ENCODE measurements at places on chromosomes 5 and 9.
A peak's percentile ranks its signal among the peaks of the same experiment; 100 is the strongest.

- H3K4me1 ChIP-seq: peaks cover 18% of the 10 kb centered on the region
- H3K27ac ChIP-seq: no peak overlapping the region
- no peak for DNase-seq
- no peak overlapping the region for H3K4me3 ChIP-seq
Measured at GRCh38 chr5:79962575-79963222, 28.4 kb downstream of the MTX3 start.

GRCh38 chr9:87270848-87271234, 226.8 kb upstream of the DAPK1 start:
- H3K27ac ChIP-seq: no peak overlapping the region
- no peaks in the 10 kb centered on the region for H3K36me3 ChIP-seq
- H3K4me1 ChIP-seq: peaks cover 13% of the 10 kb centered on the region
- no peak overlapping the region for H3K4me3 ChIP-seq
- no peak for DNase-seq
- no peaks in the 10 kb centered on the region for H3K27me3 ChIP-seq

GRCh38 chr5:1295650-1296037, 776 bp upstream of the TERT start:
- H3K4me3 ChIP-seq: no peak overlapping the region
- H3K36me3 ChIP-seq: no peaks in the 10 kb centered on the region
- peaks cover 32% of the 10 kb centered on the region for H3K27me3 ChIP-seq
- no peak overlapping the region for H3K27ac ChIP-seq
- H3K4me1 ChIP-seq: no peaks in the 10 kb centered on the region

GRCh38 chr9:100590481-100590880, 12.6 kb downstream of the CAVIN4 start:
- DNase-seq: no peak
- H3K4me3 ChIP-seq: no peak overlapping the region
- peaks cover 9% of the 10 kb centered on the region for H3K4me1 ChIP-seq
- H3K36me3 ChIP-seq: no peaks in the 10 kb centered on the region
- H3K27ac ChIP-seq: no peak overlapping the region
- H3K27me3 ChIP-seq: no peaks in the 10 kb centered on the region

DNA sequence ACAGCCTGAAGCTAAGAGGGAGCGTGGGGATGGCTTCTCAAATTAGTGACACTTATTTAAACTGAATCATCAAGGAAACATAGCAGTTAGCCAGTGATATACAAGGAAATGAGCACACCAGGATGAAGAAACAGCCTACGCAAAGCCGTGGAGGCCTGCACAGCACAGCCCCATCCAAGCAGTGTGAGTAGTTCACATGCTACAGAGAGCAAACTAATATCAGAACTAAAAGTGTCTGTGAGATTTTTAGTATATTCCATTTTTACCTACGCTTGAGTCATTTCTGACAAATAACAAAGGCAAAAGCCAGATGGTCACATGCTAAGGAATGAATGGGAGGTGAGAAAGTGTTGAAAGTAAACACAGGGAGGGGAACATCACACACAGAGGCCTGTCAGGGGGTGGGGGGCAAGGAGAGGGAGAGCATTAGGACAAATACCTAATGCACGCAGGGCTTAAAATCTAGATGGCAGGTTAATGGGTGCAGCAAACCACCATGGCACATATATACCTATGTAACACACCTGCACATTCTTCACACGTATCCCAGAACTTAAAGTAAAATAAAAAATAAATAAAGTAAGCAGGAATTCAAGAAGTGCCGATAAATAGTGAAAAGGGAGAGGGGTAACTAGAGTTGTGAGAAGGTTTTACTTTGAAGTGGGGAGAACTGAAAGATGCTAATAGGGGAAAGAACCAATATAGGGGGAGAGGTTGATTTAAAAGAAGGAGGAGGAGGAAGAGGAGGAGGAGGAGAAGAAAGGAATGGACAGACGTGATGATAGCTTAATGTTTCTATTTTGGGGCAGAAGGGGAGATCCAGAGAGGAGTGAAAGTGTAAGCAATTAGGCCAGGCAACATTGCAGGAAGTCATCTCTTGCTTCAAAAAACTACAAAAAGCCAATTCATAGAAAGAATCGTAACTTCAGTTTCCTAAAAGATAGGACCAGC, 100.9 kb upstream of the PTGER4 start:
- H3K4me1 ChIP-seq: no peaks in the 10 kb centered on the region
- no peak overlapping the region for H3K27ac ChIP-seq
- H3K36me3 ChIP-seq: no peaks in the 10 kb centered on the region
- no peak for DNase-seq

GRCh38 chr9:18907927-18908625, 124.9 kb downstream of the SAXO1 start:
- H3K4me1 ChIP-seq: no peaks in the 10 kb centered on the region
- DNase-seq: no peak
- H3K27ac ChIP-seq: no peak overlapping the region
- no peaks in the 10 kb centered on the region for H3K36me3 ChIP-seq
- H3K27me3 ChIP-seq: peaks cover 3% of the 10 kb centered on the region

DNA sequence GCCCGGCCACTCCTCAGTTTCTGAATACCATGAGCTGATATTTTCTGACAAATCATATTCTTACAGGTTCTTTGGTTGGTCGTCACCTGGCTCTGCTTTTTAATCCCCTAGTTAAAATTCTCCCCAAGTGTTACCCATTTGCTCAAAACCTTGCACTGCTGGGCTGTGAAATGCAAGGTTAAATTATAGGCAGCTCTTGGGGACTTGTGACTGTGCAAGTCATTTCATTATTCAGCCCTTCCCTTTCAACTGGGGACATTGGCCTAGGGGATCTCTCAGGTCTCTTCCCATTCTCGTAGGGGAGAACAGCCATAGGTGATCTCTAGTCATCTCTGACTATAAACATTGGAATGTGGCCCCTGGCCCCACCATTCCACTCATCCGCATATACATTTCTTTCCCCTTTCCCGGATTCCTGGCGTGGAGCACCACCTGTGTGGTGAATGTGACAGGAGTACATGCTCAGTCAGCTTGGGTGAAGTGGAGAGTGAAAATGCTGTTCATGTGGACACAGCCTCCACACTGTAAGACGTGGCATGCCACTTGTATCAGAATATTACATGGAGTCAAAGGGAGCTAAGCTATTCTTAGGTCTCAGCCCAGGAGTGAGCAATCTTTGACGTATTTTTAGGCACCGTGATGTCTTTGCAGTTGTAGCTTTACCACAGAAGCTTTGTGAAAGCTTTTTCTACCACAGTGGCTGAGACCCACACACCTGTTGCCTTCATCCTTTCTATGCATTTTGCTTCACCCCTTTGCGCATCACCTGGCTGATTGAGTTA, 386.7 kb downstream of the KDM4C start:
- DNase-seq: no peak
- H3K27ac ChIP-seq: no peak overlapping the region
- no peak overlapping the region for H3K4me3 ChIP-seq

- DNase-seq: peak; percentile 46
- H3K27me3 ChIP-seq: peaks cover 6% of the 10 kb centered on the region
- H3K4me1 ChIP-seq: peaks cover 24% of the 10 kb centered on the region
- H3K4me3 ChIP-seq: no peak overlapping the region
- no peaks in the 10 kb centered on the region for H3K36me3 ChIP-seq
Measured at GRCh38 chr9:93223260-93224180, 39.6 kb downstream of the WNK2 start.

GRCh38 chr5:124652514-124652819, 94.0 kb downstream of the ZNF608 start:
- H3K4me3 ChIP-seq: no peak overlapping the region
- H3K36me3 ChIP-seq: no peaks in the 10 kb centered on the region
- no peak for DNase-seq
- H3K27me3 ChIP-seq: no peaks in the 10 kb centered on the region
- peaks cover 33% of the 10 kb centered on the region for H3K4me1 ChIP-seq

GRCh38 chr5:591746-592145, 20.4 kb upstream of the CEP72 start:
- no peaks in the 10 kb centered on the region for H3K36me3 ChIP-seq
- peaks cover 3% of the 10 kb centered on the region for H3K4me1 ChIP-seq
- no peak overlapping the region for H3K27ac ChIP-seq
- H3K27me3 ChIP-seq: peaks cover 18% of the 10 kb centered on the region

DNA sequence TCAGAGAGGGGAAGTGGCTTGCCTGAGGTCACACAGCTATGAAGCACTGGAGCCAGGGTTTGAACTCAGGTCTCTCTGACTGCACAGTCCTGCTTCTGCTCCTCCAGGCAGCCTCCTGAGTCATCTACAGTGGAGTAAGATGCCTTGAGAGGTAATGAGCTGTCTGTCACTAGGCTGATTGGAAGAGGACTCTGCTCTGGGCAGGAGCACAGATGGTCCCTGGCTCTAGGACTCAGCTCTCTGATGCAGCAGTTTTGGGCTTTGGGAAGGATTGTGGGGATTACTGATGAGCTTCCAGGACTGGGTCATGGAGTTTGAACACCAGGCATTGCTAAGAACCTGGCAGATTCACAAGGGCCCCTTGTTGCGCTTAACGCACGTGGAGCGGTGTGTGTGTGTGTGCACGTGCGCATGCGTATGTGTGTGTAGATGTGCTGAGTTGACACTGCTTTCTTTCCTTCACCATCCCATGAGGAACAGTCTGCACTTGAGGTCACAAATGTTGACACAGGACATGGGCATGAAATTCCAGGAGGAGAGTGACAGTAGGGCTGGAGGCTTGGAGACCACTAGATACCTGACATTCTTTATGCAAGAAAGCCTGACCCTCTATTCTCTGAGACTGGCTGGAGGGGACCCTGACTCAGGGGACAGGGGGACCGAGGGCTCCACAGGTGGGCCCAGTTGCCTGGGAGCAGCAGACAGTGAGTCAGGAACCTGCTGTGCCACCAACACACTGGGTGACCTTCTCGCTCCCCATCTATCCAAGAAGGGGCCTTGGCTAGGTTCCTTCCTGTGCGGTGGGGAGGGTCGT, 170.5 kb downstream of the RGS3 start:
- no peak overlapping the region for H3K27ac ChIP-seq
- no peaks in the 10 kb centered on the region for H3K36me3 ChIP-seq
- H3K27me3 ChIP-seq: peaks cover 5% of the 10 kb centered on the region
- no peaks in the 10 kb centered on the region for H3K4me1 ChIP-seq

DNA sequence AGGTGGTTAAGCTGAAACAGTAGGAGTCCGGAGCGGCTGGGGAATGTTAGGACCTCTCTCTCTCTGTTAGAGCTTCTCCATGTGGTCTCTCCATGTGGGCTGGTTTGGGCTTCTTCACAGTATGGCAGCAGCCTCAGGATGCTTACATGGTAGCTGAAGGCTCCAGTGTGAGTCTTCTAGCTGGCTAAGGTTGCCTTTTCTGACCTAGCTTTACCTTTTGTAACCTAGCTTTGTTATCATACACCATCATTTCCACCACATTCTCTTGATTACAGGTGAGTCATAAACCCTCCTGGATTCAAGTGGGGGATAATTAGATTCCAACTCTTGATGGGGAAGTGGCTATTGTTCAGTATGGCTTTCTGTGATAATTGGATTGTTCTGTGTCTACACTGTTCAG, 98.5 kb downstream of the MTREX start:
- peaks cover 14% of the 10 kb centered on the region for H3K36me3 ChIP-seq
- no peak overlapping the region for H3K27ac ChIP-seq
- no peaks in the 10 kb centered on the region for H3K27me3 ChIP-seq
- DNase-seq: no peak
- H3K4me3 ChIP-seq: no peak overlapping the region
- H3K4me1 ChIP-seq: no peaks in the 10 kb centered on the region

- no peaks in the 10 kb centered on the region for H3K27me3 ChIP-seq
- H3K27ac ChIP-seq: no peak overlapping the region
- H3K36me3 ChIP-seq: no peaks in the 10 kb centered on the region
- peaks cover 3% of the 10 kb centered on the region for H3K4me1 ChIP-seq
- no peak for DNase-seq
- no peak overlapping the region for H3K4me3 ChIP-seq
Measured at GRCh38 chr5:113806904-113807303, 293.4 kb downstream of the YTHDC2 start.

DNA sequence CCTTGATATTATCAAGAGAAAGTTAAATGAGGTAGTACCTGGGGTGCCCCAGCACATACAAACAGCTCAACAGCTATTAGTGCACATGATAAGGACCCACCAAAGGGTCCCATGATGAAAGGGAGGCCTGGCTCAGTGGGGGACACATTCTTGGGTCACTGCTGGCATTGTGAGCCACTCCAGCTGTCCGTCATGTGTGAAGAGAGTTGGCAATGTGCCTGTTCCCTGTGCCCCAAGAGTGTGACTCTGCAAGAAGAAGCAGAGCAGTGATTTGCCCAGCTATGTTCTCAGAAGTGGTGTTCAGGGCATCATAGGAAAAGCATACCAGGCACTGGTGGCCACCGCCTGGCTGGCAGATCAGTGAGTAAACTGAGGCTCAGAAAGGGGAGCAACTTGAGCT, 37.1 kb upstream of the TDRD7 start:
- no peak overlapping the region for H3K27ac ChIP-seq
- H3K4me3 ChIP-seq: no peak overlapping the region

- no peaks in the 10 kb centered on the region for H3K27me3 ChIP-seq
- no peaks in the 10 kb centered on the region for H3K4me1 ChIP-seq
- no peaks in the 10 kb centered on the region for H3K36me3 ChIP-seq
Measured at GRCh38 chr9:79408200-79408599, 163.6 kb upstream of the TLE4 start.

- no peaks in the 10 kb centered on the region for H3K4me1 ChIP-seq
- H3K4me3 ChIP-seq: no peak overlapping the region
- no peaks in the 10 kb centered on the region for H3K27me3 ChIP-seq
- H3K27ac ChIP-seq: no peak overlapping the region
Measured at GRCh38 chr9:33273266-33273971, 8.6 kb downstream of the CHMP5 start.

- DNase-seq: no peak
- no peak overlapping the region for H3K4me3 ChIP-seq
- H3K36me3 ChIP-seq: no peaks in the 10 kb centered on the region
- H3K27ac ChIP-seq: no peak overlapping the region
- peaks cover 70% of the 10 kb centered on the region for H3K4me1 ChIP-seq
Measured at GRCh38 chr5:40685193-40685592, 5.5 kb downstream of the PTGER4 start.

- H3K4me1 ChIP-seq: no peaks in the 10 kb centered on the region
- H3K27ac ChIP-seq: no peak overlapping the region
- H3K27me3 ChIP-seq: no peaks in the 10 kb centered on the region
Measured at GRCh38 chr5:43623048-43623680, 20.2 kb downstream of the NNT start.
